ENCODE measurements at places on chromosomes 7 and 10.

- no peak for DNase-seq
Measured at GRCh38 chr7:2171855-2172254, 60.9 kb downstream of the MAD1L1 start.

DNA sequence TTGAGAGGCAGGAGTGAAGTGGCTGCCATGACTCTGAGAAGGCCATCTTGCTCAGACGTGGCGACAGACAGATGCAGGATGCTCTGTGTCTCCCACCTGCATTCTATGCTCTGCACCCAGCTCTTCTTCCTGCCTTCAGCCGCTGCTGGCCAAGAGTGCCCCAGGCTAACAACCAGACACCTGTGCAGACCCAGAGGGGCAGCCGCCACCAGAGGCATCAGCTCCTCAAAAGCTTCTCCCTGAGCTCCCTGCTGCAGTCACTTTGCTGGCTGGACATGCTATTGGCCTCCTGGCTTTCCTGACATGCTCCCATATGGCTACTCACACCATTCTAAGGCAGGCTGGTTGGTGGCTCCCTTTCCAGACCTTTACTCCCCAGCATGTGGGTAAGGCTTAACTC is 70.6 kb upstream of the GRB10 start:
- DNase-seq = no peak

- no peak for DNase-seq
Measured at GRCh38 chr10:89589101-89589720, 53.8 kb upstream of the SLC16A12 start.

GRCh38 chr7:3336042-3336665 is 35.1 kb downstream of the SDK1 start:
- no peak for DNase-seq

- DNase-seq = no peak
Measured at GRCh38 chr7:8391353-8392062, 41.9 kb upstream of the NXPH1 start.

GRCh38 chr7:46764100-46764936 is 817.6 kb downstream of the TNS3 start:
- peak; percentile 99 for DNase-seq

GRCh38 chr10:75399461-75400162 is 2.0 kb downstream of the ZNF503 start:
- peak; percentile 82 for DNase-seq

GRCh38 chr10:22686347-22686746 is 28.0 kb downstream of the PIP4K2A start:
- no peak for DNase-seq

DNA sequence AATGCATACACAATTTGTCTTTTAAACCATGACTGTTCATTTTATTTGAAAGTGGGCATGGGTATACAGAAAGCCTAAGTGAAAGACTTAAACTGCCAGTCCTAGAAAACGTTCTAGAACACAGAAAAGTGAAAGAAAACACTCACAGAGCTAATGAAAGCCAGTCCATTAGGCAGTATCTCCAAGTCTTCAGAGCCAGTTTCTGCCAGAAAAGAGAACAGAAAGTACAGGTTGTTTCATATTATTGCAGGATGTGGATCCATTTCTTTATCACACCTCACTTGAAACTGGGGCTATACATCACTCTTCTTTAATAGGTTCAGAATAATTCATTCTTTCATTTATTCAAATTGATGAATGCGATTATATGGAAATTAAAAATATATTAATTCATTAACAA is 7.7 kb downstream of the PON1 start:
- no peak for DNase-seq

DNA sequence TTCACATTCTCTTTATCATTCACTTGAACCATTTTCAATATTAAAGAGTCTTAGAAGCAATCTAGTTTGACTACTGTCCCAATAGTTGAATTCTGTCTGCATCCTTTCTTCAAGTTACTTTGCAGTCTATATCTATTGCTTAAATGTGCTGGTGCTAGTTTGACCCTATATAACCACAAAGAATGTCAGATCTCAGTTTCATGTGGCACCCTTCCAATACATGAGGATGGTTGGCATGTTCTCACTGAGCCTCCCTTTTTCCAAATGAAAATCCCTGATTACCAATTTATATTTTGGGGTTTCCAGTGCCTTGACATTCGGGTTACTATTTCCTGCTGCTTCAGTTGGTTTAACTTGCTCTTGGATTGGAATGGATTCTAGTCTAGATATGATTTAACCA is 292.7 kb downstream of the EXOC4 start:
- DNase-seq = no peak

GRCh38 chr7:11689096-11689495 is 142.9 kb downstream of the THSD7A start:
- DNase-seq = no peak

- no peak for DNase-seq
Measured at GRCh38 chr10:97207131-97207530, 21.4 kb upstream of the SLIT1 start.

DNA sequence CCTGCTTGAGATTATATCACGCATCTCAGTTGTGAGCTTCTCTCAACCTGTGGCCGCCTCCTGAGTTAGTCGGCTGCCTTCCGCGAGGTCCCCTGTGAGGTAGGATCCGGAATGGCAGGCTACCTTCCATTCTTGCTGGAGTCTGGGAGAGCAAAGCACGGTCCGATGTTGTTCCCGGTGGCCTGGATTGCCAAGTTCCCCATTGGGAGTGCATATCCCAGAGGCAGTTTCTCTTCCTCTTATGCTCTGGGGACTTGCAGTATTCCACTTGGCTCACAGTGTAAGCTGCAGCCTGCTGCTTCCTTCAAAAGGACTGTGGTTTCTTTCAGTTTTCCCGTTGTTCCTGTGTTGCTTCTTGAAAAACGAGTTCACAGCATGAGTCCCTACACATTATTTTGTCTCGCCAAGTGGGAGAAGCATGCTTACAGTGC is 225.4 kb upstream of the ZWINT start:
- DNase-seq = no peak

- no peak for DNase-seq
Measured at GRCh38 chr7:158647475-158647792, 57.2 kb downstream of the NCAPG2 start.
